ENCODE measurements at places on chromosomes 16 and 17.

GRCh38 chr16:85902366-85903155 is 3.6 kb downstream of the IRF8 start:
- DNase-seq, result no peak

GRCh38 chr16:49849754-49850108 is 6.2 kb downstream of the ZNF423 start:
- DNase-seq, result no peak

- DNase-seq, result peak; percentile 7
These were observed 46.0 kb downstream of the NDEL1 start for GRCh38 chr17:8481703-8482102.

DNA sequence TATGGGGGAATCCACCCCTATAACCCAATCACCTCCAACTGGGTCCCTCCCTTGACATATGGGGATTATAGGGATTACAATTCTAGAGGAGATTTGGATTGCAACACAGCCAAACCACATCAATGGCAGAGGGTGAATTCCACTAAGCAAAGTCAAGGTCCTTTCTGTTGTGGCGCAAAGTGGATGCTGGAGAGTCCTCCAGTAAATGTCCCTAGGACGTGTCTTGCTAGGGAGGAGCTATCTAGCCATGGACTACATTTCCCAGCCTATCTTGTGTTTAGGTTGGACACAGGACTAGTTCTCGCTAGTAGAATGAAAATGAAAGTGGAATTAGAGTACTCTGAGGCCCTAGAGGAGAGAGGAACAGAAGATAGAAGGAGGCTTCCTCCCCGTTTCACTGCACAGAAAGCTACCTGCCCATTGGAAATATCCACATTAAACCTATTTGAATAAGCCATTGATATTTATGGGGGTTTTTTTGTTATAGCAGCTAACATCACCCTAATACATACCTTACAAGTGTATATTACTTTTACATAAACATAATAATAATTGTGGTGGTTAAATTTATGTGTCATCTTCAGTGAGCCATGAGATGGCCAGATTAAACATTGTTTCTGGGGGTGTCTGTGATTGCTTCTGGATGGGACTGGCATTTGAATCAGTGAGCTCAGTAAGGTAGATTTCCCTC is 56.7 kb upstream of the ERCC4 start:
- DNase-seq, result no peak

DNA sequence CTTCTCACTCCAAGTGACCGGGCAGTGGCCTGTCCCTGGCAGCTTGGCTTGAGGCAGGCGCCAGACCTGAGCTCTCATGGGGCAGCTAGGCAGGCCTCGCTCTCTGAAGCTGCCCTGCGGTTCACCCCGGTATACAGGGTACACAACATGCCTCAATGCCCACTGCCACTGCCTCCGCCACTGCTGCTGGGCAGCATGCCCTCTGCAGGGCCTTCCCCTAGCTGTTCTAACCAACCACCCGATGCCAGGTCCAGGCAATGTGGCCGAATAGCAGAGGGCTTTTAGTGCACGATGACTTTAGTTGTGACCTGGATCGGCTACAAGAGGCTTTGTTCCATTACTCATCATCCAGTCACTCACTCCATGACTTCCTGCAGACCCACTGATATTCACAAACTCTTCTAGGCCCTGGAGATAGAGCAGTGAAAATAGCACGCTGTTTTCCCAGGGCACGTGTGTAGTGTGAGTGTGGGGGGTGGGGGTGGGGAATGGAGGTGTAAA is 19.7 kb downstream of the CDC42EP4 start:
- no peak for DNase-seq

GRCh38 chr17:82959242-82959930 is 119.6 kb upstream of the ZNF750 start:
- no peak for DNase-seq

DNA sequence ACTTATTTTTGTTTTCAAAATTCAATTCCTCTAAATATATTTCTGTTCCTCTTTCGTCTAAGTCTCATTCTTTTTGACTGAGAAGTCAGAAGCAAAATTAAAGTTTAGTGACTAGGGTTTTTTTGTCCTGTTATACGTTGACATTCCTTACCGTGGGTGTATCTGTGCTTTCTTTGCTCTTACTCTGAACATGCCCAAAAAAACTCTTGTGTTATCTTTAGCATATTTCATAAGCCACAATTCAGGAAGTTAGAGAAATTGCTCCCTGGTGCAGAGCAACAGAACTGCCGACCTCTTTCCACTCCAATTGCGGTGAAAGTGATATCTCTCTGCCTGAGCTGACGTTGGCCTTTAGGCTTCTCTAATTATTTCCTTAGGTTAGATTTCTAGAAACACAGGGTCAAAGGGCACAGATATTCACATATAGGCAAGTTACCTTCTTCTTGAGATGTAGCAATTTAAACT is 65.7 kb downstream of the CENPV start:
- DNase-seq, result no peak

DNA sequence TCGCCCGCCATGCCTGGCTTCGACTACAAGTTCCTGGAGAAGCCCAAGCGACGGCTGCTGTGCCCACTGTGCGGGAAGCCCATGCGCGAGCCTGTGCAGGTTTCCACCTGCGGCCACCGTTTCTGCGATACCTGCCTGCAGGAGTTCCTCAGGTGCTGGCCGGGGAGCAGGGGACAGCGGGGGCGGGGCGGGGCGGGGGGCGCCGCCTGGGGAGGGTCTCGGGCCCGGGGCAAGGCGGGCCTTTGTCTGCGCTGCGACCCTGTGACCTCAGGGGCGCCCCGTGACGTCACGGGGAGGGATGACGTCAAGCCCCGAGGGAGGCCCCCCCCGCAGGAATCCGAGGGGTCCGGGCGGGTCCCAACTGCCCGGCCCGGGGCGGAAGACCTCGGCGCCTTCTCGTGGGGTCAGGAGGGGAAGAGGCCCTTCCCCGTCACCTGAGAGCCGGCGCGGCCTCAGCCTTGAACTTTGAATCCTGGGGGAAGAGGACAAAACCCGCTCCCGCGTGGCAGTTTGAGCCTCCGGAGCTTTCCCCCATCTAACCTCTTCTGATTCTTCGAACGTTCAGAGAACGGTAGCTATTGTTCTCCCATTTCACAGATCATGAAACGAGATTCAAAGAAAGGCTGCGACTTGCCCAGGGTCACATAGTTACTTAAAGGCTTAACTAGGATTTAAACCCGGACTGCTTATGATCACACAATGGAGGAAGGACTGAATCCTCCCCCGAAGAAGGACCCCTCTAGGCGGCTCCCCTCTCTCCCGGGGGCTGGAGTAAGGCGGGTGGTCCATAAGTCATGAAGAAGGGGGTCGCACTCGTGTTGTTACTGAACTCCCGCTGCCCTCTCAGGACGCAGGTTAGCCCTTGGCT is 527 bp downstream of the TRAF4 start:
- no peak for DNase-seq

DNA sequence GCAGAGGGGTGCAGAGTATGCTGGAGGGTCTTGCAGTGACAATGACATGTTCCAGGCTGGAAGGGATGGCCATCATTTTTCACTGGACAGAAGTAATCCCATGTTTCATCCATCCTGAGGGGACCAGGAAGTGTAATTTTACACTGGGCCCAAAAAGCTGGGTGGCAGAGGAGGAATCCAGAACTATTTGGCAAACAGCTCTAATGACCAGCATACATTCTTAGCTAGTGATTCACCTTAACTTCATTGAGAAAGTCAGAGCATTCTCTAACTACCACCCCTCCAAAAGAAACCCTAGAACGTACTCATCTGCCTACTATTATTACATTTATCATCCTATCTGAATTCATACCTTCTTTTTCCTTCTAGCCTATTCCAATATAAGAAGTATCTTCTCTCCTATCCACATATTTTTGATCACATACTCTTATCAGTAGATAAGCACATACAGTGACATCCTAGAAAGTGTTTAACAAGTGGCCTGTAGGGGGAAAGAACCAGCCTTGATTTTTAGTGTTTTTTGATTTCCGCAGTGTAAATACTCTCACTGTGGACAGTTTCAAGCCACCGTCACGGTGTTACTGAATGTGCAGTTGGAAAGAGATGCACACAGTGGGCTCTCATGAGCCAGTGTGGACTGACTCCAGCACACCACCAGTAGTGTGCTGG is 118.1 kb downstream of the FTO start:
- DNase-seq, result no peak

DNA sequence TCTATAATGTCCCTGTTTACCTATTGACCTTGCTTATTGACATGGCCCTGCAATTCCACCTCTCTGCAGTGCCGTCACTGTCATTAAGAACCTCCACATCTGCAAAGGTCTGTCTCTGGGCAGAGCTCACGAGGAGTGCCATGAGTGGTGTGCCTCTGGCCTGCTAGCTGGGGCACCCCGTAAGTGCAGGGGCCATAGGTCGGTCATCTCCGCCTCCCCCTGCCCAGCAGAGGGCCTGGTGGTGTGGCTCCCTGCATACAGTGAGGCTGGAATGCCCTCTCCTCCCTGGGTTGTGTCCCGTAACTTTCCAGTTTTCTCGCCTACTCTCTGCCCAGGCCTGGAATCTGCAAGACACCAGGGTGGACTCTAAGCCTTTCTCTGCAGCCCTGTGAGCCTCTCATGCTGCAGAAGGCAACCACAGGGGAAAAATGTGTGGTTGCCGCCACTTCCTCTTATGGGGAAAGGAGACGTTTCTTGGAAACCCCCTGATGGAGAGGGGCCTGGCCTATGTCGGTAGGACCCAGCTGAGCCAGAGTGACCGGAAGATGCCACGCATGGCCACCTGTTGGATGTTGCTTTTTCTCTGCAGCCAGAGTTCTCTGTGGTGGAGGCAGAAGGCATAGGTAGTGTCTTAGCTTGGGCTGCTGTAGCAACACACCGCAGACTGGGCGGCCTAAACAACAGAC is 2.7 kb upstream of the SNX20 start:
- DNase-seq, result peak; percentile 33

- DNase-seq, result no peak
These were observed 13.9 kb downstream of the ITPRIPL2 start for GRCh38 chr16:19127674-19128131.

GRCh38 chr16:57590654-57591085 is 37.8 kb upstream of the ADGRG1 start:
- no peak for DNase-seq
